Posterior vena cava (tissue), 2 donors: ENCODE measurements at places on chromosomes 2 and 18. TPM values are rescaled to one million over a fixed set of nuclear protein-coding genes. Genes with fewer than 3 reads are reported as not detected.

SLC9A4 gene
- not detected for total RNA-seq

GRCh38 chr2:241846406-241846805, 12.3 kb downstream of the PDCD1 start:
- no peak for DNase-seq

ZEB2 gene
- total RNA-seq: 246 TPM

GRCh38 chr18:2441544-2441943, 129.8 kb downstream of the METTL4 start:
- no peak for DNase-seq

DNA sequence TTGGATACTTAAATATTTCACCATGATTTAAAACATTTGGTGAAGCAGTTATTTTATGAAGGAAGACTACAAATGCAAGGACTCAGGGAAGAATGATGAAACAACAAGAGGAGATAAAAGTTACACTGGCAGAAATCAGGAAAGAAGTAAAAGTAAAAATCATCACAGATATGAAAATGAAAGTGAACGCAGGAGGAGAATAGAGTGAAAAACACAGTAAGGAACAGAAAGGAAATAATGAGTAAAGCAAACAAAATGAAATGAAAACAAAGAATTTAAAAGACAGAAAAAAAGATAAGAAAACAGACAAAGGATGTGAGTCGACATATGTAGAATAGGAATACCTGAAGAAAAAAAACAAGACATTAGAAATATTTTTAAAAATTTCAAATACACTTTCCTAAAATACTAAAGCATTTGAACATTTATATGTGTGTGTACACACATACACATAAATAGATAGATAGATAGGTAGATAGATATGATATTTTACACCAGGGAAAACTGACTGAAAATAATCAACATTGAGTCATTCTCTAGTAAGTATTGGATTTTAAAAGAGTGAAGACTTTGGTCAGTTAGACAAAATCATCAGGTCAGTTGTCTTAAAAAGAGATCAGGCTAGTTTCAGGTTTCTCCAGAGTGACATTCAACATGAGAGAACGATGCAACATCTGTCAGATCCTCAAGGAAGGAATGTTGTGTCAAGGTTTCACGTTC, 12.1 kb upstream of the KDSR start:
- DNase-seq: no peak

DCDC2C gene
- total RNA-seq: not detected

DNMT3A gene
- 26.3 TPM for total RNA-seq

NYAP2 gene
- total RNA-seq: not detected

DNA sequence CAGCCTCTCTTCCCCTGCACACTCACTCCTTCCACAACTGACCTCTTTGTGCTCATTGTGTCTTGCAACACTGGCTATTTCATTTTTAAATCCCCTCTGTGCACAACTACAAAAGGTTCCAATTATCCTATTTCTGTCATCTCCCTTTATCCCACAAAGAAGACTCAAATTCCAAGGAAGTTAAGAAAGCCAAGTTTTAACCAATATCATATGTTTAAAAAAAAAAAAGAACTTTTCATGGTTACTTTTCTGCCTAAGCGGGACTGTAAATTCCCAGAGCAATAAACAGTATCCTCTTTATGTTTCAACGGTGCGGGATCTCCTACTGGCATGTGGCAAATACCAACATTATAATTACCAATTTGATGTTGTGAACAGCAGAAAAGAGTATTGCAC, 83.8 kb downstream of the DOCK10 start:
- no peak for DNase-seq

COL4A3 gene
- 0.42 TPM for total RNA-seq

DNA sequence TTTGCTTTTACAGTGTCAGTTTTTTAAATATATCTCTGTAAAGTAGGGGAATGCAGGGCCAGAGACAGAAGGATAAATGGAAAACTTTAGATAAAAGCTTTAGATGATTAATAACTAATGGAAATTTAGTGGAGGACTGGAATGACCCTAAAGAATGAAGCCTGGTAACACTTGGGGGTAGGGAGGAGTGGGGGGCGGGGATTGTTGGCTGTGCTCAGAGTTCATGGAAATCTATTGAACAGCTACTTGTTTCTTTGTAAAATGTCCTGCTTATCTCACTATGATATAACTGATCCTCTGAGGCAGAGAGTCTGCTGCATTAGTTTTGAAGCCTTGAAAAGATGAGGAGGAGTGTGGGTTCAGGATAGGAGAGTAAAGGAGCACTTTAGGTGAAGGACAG, 90.5 kb downstream of the TMEM185B start:
- no peak for DNase-seq

DNA sequence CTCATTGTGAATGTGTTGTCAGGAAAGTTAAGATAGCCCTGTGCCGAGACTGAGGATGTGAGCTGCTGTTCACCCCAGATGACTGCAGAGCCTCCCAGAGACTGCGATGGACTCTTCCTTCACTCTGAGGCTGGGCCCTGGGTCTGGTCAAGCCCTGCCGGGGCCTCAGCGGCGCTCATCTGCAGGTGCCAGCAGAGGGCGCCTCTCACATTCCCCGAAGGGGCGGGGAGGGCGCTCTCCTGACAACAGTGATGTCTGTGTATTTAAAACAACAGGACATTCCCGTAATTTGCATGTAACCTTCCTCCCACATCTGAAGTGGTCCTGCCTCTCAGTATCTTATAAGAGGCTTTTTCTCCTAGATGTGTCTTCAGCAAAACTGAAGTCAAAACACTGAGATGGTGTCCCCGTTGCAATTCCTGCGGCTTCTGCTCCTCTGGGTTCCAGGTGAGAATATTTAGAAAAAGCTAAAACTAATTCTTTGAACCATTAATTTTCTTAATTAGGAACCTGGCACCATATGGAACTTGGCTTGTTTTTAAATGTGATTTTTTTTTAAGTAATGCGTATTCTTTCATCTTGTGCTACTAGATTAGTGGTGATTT, 1377.9 kb downstream of the RPIA start:
- DNase-seq: peak; percentile 79

APOB gene
- total RNA-seq: 1.9 TPM

NGEF gene
- 0.88 TPM for total RNA-seq

ECEL1 gene
- total RNA-seq: 2.8 TPM

HOXD13 gene
- total RNA-seq: not detected
